Stimulated activated CD8-positive, alpha-beta memory T cell treated with anti-CD3 and anti-CD28 coated beads, Interleukin-4, amount 100 ng/mL, for 1 hour (primary cell): ENCODE measurements at places on chromosomes 12 and 14.

- DNase-seq, result no peak
Measured at GRCh38 chr12:70920891-70921290, 353 bp upstream of the PTPRR start.

- DNase-seq, result no peak
Measured at GRCh38 chr12:52216807-52217206, 16.2 kb upstream of the KRT7 start.

DNA sequence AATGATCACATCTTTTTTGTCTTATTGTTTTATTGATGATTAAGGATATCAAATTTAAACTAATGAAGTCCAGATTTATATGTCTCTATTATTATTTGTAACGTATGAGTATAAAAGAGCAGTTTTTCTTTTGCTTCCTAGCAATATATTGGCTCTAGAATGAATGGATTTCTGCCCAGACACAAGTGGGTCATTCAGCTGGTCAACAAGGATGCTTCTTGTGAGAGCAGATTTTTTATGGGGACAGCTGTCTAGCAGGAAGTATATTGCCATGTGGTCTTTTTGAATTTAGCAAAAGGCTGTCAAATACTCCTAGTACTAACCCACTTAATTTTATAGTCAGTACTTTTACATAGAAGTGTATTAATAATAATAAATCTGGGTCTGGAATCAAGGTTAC lies 1071.1 kb upstream of the FLRT2 start:
- DNase-seq, result no peak

- DNase-seq, result no peak
Measured at GRCh38 chr12:2286461-2287131, 233.8 kb downstream of the CACNA1C start.

DNA sequence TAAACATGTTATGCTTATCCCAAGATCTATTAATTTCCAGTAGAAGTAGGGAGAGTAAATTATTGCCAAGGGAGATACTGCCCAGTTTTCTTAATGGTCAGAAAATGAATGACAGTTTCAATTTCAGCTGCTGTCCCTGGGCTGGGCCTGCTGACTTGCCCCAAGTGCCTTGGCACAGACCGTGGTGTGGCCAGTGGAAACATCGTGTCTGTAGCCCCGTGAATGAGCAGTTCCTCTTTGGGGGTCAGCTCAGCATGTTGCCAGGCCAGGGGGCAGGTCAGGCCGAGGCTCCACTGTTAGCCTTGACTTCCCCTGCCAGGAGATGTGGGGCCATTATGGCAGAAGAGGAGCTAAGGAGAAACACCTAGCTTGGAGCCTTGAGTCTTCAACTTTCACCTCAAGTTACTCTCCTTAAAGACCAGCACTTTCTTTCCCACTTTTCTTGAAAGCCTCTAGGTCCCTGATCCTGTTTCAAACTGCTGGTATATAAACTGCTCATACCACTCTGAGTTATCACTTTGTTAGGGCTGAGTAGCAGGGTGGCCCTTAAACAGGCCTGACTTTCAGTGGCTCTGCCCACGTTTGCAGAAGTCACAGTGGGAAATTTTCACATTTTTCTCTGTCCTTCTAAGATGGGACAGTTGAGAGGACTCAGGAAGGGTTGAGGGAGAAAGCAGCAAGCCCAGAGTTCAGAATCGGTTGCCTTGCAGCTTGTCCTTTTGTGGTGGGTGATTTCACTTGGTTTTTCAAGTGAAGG lies 73.2 kb downstream of the SUSD6 start:
- DNase-seq, result no peak

DNA sequence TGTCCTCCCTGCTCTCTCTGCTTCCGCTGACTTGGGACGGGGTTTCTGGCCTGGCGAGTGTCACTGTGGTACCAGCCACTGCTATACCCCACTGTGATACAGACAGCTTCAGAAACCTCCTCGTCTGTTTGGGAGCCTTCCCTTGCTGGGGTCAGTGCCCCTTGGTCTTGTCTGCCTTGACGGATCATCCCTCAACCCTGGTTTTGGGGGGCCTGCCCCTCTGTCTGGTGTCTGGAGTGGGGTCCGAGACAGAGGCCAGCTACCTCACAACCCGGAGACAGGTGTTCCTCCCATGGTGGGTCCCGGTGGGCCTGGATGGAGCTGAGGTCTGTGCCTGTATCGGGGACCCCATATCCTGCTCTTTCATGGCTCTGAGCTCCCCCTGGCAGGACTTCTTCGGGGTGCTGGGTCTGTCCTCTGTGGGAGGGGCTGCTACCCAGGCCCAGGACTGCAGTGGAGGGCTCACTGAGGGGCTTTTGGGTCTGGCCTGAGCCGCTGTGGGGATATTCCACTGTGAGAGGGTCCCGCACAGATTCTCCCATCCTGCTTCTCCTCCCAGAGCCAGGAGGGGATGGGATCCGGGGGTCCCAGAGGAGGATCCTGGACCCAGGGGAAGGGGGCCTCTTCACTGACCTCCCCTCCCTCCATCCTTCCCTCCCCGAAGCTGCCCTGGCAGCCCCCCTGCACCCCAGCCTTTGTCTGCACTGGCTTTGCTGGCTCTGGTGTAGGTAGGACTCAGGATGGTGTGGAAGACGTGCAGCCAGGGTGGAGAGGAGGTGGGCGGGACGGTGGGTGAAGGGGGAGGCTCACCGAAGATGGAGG lies 365.5 kb downstream of the TMEM121 start:
- DNase-seq, result no peak

DNA sequence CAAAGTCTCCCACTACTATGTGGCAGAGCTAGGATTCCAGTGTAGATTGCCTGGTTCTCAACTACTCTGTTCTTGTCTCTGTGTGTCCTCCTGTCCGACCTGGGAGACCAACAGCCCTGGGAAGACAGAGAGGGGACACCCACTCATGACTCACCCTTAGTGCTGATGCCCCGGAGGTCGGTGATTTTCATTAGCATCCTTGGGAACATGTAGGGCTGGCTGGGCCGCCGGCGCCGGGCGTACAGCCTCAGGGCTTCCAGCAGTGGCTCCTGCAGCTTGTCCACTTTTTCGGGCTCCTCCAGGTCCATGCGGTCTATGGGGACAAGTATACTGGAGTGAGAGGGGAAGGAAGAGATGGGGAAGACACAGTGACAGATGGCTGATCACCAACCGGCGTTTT lies 5.9 kb upstream of the ITGB7 start:
- DNase-seq, result no peak

GRCh38 chr12:51959211-51959610 lies 7.7 kb downstream of the ACVR1B start:
- DNase-seq, result no peak

DNA sequence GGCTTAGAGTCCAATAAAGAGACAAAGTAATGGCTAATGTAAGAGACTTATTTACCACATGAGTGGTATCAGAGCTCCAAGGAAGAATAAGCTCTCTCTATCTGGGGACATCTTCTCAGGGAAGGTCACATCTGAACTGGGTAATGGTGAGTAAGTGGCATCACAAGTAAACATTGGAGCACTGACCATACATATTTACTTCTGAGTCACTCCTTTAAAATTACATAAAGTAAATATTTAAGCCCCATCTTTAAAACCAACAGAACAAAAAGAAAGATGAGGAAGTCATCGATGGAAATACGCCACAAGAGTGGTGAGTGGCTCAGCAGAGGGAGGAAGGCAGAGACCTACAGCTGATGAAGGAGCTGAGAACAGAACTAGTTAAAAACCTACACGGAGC lies 159.9 kb downstream of the DUSP6 start:
- no peak for DNase-seq

DNA sequence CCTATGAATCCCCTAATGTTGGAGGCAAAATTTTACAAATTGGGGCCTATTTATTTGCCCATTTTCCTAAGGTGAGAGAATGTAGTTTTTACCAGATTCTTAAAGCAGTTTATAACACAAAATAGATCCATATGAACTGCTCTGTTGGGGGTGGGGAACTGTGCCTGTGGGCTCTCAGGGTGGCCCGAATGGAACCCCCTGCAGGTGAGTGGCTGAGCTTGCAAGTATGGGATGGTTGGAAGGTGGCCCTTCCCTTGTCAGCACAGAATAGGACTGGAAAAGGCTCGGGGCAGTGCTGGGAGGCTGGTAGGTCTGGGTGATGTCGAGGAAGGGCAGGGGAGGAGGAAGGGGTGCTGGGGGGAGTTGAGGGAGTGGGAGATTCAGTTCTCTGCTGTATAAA lies 4.9 kb downstream of the VSX2 start:
- no peak for DNase-seq

DNA sequence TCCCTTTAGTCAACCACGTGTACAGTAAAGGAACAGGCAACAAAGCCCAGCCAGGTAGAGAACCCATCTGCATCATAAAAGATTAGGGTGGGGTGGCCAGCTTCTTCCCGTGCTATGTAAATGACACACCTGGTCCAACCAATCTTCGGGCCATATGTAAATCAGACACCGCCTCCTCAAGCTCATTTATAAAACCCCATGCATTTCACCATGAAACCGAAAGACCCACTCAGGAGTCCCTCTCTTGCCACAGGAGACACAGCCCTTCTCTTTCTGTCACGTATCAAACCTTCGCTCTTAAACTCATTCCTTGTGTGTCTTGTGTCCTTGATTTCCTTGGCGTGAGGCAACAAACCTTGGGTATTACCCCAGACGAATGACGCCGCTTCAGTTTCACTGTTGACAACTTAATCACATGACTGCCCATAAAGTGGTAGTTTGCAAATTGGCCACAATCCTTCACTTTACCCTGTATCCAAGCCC lies 59.8 kb upstream of the TBPL2 start:
- DNase-seq, result no peak

DNA sequence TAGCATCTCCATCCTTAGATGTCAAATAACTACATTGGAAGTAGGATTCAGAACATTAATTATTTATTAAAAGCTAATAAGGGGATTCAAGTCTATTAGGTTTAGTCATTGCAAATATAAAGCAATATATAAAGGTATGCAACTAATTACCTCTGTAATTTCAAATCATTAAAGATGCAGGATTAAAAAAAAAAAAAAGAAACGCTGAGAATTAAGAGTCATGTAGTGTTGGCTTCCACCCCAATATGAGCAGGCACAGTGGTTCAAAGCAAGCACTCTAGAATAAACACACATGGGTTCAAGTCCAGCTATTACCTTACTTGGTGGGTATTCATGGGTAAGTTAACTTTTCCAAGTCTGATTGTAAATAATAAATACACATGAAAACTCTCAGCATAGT lies 10.9 kb downstream of the SPTB start:
- DNase-seq, result no peak

DNA sequence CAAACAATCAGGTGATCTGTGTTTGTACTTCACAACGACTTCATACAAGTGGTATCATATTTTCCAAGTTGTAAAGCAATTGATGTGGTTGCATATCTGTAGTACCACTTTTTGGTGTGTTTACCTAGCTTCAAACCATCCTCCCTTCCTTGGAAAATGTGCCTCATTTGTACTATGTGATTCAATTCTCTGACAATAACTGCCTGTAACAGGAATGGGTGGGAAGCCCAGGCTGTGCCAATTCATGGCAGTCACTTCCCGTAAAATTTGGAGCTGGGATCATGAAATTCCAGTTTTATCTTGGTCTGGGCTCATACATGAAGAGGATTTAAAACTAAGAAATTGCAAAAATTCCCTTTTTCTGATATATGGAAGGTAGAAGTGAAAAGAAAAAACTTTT lies 250.1 kb downstream of the DIO2 start:
- DNase-seq, result no peak

DNA sequence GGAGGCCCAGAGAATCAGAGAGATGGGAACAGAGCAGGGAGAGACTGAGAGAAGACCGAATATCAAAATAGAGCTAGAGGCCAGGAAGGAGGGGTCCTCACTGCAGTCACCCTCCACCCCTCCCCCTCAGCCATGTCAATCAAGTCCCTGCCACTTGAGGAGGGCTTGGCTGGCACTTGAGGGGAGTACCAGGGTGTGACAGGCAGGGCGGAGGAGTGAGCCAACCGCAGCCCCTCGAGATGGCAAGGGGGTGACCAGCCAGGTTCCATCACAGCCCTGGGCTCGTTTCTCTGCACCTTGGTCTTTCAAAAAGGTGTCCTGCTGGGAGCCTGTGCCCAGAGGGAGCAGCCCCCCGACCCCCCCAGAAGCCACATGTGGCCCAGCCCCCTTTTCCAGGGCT lies 4.2 kb downstream of the AQP5 start:
- no peak for DNase-seq
